ENCODE measurements at places on chromosomes 7 and 10. TPM values are rescaled to one million over a fixed set of nuclear protein-coding genes. Genes with fewer than 3 reads are reported as not detected.
A peak's percentile ranks its signal among the peaks of the same experiment; 100 is the strongest.

DNA sequence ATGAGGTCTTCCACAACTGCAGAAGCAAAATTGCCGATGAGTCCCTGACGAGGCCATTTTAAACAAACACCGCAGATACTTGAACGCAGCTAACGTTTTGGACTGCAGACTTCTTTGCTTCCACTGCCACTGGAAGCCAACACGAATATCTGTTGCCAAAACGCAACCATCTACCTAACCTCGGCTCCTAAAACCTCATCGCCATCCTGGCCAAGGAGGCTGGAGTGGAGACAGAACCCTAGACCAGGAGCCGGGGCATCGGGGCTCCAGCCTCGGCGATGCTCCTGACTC lies 493 bp downstream of the WDR91 start:
- H3K27me3 ChIP-seq = no peaks in the 10 kb centered on the region
- H3K4me3 ChIP-seq = peak overlapping the region; percentile 77
- H3K4me1 ChIP-seq = peaks cover 8% of the 10 kb centered on the region
- no peak for DNase-seq
- peaks cover 7% of the 10 kb centered on the region for H3K36me3 ChIP-seq

- no peaks in the 10 kb centered on the region for H3K4me1 ChIP-seq
- peaks cover 6% of the 10 kb centered on the region for H3K27me3 ChIP-seq
- no peaks in the 10 kb centered on the region for H3K36me3 ChIP-seq
- H3K27ac ChIP-seq = no peak overlapping the region
- H3K4me3 ChIP-seq = no peak overlapping the region
Measured at GRCh38 chr7:156309016-156309620, 331.5 kb upstream of the RNF32 start.

DNA sequence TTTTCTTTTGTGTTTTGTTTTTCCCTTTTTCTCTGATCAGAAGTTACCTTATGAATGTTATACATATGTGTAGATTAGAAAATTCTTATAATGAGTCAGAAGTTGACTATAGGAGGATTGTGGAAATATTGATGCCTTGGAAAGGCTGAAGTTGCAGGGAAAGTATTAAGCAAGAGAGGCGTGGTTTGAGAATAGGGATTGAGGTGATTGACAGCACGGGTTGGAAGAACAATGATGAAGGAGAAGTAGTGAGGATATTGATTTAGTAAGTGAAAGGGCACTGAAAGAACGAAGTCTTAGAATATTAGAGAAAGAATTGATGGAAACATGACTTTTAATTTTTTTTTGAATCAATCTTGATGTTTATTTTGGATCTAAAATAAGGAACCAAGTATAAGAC lies 176.0 kb downstream of the EXOC4 start:
- no peaks in the 10 kb centered on the region for H3K4me1 ChIP-seq
- H3K4me3 ChIP-seq = no peak overlapping the region
- peaks cover 4% of the 10 kb centered on the region for H3K36me3 ChIP-seq
- no peak overlapping the region for H3K27ac ChIP-seq

DNA sequence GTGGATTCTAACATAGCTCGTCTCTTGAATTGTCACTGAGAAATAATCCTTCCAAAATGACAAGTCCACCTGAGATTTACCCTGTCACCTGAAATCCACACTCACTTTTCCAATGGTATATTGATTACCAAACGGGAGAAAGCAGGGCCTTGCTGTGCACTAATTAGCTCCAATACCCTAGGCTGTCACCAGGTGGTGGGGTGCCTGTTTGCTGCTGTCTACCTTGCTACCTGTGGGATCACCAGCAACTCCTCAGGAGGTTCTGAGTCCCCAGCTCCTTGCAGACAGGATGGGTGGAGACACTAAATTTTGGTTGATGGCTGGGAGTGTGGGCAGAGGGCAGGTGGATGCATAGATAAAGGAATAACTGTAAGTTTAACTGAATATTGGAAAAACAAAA lies 237.2 kb upstream of the ZNF32 start:
- no peak overlapping the region for H3K4me3 ChIP-seq
- DNase-seq = no peak
- H3K27me3 ChIP-seq = no peaks in the 10 kb centered on the region
- no peak overlapping the region for H3K27ac ChIP-seq
- H3K36me3 ChIP-seq = no peaks in the 10 kb centered on the region

DNA sequence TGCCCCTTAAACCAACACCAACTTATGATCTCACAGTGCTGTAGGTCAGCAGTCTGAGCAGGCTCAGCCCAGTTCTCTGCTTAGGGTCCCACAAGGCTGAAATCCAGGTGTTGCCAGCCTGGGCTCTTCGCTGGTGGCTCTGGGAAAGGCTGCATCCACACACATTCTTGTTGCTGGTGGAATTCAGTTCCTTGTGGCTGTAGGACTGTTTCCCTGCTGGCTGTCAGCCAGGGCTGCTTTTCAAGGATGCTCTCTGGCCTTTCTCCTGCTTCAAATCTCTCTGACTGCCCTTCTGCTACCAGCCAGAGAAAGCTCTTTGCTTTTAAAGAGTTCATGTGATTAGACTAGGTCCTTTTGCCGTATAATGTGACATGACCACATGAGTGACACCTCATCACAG lies 15.3 kb downstream of the POLL start:
- peaks cover 3% of the 10 kb centered on the region for H3K27me3 ChIP-seq
- H3K36me3 ChIP-seq = no peaks in the 10 kb centered on the region
- H3K4me3 ChIP-seq = no peak overlapping the region
- no peak overlapping the region for H3K27ac ChIP-seq

- no peak overlapping the region for H3K27ac ChIP-seq
- peak; percentile 2 for DNase-seq
- no peaks in the 10 kb centered on the region for H3K4me1 ChIP-seq
- H3K27me3 ChIP-seq = no peaks in the 10 kb centered on the region
Measured at GRCh38 chr10:97534746-97535367, 36.1 kb downstream of the UBTD1 start.

Gene CRTAC1
- not detected for total RNA-seq

Gene EN2
- total RNA-seq = not detected

All from T-cell (primary cell).